ENCODE measurements at places on chromosomes 11 and 22. TPM values are rescaled to one million over a fixed set of nuclear protein-coding genes. Genes with fewer than 3 reads are reported as not detected.

GRCh38 chr11:19094859-19095258 lies 22.1 kb upstream of the ZDHHC13 start:
- H3K27ac ChIP-seq: no peak overlapping the region
- no peak overlapping the region for H3K4me3 ChIP-seq
- H3K4me1 ChIP-seq: no peaks in the 10 kb centered on the region
- no peaks in the 10 kb centered on the region for H3K36me3 ChIP-seq
- no peak for DNase-seq
- peaks cover 42% of the 10 kb centered on the region for H3K27me3 ChIP-seq

DNA sequence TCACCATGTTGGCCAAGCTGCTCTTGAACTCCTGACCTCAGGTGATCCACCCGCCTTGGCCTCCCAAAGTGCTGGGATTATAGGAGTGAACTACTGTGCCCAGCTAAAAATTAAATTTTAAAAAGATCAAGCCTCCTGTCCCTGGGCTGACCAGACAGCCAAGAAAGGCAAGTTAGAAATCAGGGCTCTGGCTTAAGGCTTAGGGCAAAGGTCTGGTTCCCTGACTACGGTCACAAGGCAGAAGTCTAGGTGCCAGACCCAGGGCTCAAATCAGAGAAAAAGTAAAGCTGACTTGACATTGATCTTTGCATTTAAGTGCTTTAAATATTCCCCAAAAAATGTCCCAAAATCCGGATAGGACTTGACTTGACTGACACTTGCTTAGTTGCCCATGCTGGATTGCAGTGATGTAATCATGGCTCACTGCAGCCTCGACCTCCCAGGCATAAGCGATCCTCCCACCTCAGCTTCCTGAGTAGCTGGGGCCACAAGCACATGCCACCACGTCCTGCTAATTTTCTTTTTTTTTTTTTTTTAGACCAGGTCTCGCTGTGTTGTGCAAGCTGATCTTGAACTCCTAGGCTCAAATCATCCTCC lies 17.3 kb upstream of the CRKL start:
- no peak overlapping the region for H3K4me3 ChIP-seq
- no peak for DNase-seq
- H3K4me1 ChIP-seq: no peaks in the 10 kb centered on the region
- H3K27ac ChIP-seq: no peak overlapping the region
- no peaks in the 10 kb centered on the region for H3K36me3 ChIP-seq

DNA sequence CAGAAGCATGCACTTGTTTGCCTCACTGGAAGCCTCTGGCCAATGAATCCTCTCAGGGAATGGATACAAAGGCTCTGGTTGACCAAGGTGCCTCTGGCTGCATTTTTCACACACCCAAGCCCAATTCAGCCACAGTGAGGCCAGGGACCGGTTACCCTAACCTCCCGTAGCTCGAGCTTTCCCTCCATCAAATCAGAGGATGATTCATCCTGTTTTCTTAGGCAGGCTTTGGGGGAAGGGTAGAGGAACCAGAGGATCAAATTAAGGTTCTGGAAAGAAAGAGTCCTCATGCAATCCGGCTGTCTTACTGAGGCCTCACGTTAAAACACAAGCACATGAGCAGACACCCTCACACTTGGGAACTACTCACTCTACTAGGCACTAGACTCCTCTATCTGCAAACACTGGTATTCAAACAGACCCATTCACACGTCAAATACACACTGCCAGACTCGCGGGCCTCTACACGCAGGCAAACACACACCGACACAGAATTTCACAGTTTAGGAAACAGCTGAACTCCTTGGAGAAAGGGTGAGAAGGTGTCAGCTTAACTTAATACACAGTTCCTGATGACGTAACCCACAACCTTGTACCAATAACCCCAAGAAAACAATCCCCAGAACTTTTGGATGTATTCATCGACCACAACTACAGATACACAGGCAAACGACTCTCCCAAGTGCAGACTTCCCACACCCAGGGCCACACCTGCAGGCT lies 12.4 kb downstream of the NRXN2 start:
- no peak overlapping the region for H3K27ac ChIP-seq
- H3K36me3 ChIP-seq: peaks cover 15% of the 10 kb centered on the region
- H3K4me1 ChIP-seq: peaks cover 23% of the 10 kb centered on the region
- DNase-seq: no peak

Gene CST6
- total RNA-seq: not detected

DNA sequence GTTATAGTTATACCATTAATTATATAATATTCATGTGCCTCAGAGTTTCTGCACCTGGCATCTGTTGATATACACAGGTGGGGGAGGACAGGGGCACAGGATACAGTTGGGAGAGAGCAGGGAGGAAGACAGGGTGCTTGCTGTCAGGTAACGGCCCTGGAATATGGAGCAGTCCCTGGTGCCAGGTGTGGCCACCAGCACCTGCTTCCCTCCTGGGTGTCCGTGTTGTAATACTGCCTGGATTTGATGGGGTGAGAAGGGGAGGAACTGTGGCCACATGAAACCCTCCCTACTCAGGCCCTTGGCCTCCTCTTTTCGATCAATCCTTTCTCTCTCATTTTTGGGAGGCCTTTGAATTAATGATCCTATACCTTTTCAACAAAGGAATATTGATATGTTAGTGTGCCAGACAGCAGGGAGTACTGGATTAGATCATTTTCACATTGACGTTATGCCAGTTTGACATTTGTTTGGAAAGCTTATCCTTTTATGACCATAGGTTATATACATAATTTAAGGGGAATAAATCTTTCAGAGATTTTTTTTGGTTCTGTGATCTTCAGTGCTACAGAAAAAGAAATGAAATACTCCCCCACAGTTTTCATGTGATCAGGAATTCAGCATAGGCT lies 88.6 kb downstream of the TEAD1 start:
- H3K4me3 ChIP-seq: no peak overlapping the region
- H3K36me3 ChIP-seq: no peaks in the 10 kb centered on the region
- H3K27ac ChIP-seq: no peak overlapping the region
- no peak for DNase-seq
- peaks cover 52% of the 10 kb centered on the region for H3K27me3 ChIP-seq

- peaks cover 2% of the 10 kb centered on the region for H3K27me3 ChIP-seq
- H3K4me1 ChIP-seq: no peaks in the 10 kb centered on the region
- DNase-seq: no peak
- no peaks in the 10 kb centered on the region for H3K36me3 ChIP-seq
Measured at GRCh38 chr22:26884921-26885320, 227.5 kb downstream of the MIAT start.

DNA sequence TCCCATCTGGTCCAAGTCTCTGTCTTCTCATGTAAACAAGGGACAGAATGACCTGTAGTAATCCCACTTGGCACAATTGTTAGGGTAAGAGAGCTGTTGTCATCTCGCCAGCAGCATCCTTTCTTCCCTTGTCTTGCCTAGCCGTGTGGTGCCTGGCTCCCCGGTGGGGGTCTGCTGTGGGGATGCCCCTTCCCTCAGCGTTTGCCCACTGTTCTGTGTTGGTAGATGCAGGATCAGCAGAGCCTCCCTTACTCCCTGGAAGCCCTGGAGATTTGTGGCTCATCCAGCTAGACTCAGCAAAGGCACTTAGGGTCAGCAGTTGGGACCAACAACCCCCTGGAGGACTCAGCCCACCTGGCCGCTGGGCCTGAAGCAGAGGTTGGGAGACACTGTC lies 13.0 kb downstream of the ACO2 start:
- H3K27me3 ChIP-seq: no peaks in the 10 kb centered on the region
- H3K27ac ChIP-seq: no peak overlapping the region
- H3K4me3 ChIP-seq: no peak overlapping the region
- DNase-seq: no peak

DNA sequence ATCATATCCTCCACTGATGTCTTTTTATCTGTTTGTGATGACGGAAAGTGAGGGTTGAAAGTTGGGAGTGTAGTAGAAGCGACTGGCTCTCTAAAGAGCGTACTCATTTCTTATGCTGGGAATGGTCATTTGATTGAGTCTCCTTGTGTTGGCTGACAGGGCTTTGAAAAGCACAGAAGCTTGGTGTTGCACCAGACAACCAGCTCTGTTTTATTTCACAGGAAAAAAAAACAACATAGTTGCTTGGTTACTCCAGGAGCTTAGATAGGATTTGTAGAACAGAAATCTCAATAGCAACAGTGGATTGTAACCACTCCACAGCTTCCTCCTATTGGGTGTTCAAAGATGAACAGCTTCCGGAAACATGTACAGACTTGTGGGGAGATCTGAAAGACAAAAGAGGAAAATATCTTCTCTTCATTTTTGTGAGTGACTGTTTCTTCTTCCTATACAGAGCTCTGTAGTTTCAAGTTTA lies 2.7 kb downstream of the RBM14 start:
- H3K36me3 ChIP-seq: peaks cover 14% of the 10 kb centered on the region
- no peak for DNase-seq
- peak overlapping the region; percentile 97 for H3K27ac ChIP-seq
- peaks cover 69% of the 10 kb centered on the region for H3K4me1 ChIP-seq
- H3K27me3 ChIP-seq: no peaks in the 10 kb centered on the region
- peak overlapping the region; percentile 98 for H3K4me3 ChIP-seq

Gene OR8A1
- total RNA-seq: not detected

GRCh38 chr11:68048681-68049508 lies 10.1 kb downstream of the TCIRG1 start:
- H3K4me3 ChIP-seq: no peak overlapping the region
- no peaks in the 10 kb centered on the region for H3K36me3 ChIP-seq
- no peaks in the 10 kb centered on the region for H3K27me3 ChIP-seq
- DNase-seq: no peak

- DNase-seq: no peak
- H3K27me3 ChIP-seq: peaks cover 23% of the 10 kb centered on the region
- H3K4me1 ChIP-seq: no peaks in the 10 kb centered on the region
- no peak overlapping the region for H3K4me3 ChIP-seq
- H3K27ac ChIP-seq: no peak overlapping the region
Measured at GRCh38 chr11:126491092-126491491, 135.6 kb downstream of the ST3GAL4 start.

All from T-helper 17 cell (primary cell).